ENCODE measurements at places on chromosomes 4 and X.

DNA sequence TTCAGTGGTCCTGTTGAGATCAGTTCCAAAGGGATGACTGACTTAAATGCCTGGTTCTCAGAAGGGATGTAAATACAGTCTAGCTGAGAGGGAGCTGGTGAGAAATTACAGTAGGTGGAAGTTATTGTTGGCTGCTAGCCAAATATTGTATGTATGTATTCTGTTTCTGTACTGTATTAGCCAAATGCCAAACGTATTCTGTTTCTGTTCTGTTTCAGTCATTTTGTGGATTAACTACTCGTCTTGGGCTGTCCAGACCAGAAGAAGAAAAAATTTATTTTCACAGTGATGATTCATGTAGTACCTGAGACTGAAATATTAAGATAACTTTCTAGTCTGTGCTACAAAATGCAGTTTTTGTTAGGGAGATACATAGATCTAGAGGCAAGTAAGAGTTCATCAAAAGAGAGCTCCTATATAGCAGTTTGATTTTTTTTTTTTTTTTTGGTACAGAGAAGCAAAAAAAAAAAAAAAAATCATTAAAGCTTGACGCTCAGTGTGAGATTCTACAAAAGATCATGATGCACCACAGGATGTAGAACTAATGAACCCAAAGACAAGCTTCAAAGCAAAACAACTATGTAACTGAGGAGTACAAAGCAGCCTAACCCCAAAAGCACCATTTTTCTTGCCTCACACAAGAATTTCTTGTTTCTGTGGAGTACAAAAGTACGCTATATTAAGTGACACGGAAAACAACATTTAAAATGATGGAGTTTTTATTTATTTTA, 54.8 kb downstream of the CASP6 start:
- peak overlapping the region; percentile 59 for H3K4me3 ChIP-seq
- DNase-seq = peak; percentile 50
- peaks cover 43% of the 10 kb centered on the region for H3K36me3 ChIP-seq
- no peaks in the 10 kb centered on the region for H3K27me3 ChIP-seq
- no peak overlapping the region for H3K27ac ChIP-seq

- H3K4me1 ChIP-seq = peaks cover 4% of the 10 kb centered on the region
- H3K4me3 ChIP-seq = no peak overlapping the region
- DNase-seq = peak; percentile 78
- no peak overlapping the region for H3K27ac ChIP-seq
- H3K27me3 ChIP-seq = no peaks in the 10 kb centered on the region
Measured at GRCh38 chr4:742742-743311, 37.2 kb downstream of the PCGF3 start.

DNA sequence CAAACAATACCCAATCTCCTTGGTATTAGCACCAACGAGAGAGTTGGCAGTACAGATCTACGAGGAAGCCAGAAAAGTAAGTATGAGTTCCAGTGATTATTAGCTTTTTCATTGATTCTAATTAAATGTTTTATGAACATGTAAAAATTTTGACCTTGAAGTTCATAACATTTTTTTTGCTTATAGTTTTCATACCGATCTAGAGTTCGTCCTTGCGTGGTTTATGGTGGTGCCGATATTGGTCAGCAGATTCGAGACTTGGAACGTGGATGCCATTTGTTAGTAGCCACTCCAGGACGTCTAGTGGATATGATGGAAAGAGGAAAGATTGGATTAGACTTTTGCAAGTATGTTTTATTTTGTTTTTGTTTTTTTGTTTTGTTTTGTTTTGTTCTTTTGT, 10.1 kb downstream of the DDX3X start:
- DNase-seq = no peak
- peaks cover 70% of the 10 kb centered on the region for H3K36me3 ChIP-seq
- no peaks in the 10 kb centered on the region for H3K27me3 ChIP-seq

DNA sequence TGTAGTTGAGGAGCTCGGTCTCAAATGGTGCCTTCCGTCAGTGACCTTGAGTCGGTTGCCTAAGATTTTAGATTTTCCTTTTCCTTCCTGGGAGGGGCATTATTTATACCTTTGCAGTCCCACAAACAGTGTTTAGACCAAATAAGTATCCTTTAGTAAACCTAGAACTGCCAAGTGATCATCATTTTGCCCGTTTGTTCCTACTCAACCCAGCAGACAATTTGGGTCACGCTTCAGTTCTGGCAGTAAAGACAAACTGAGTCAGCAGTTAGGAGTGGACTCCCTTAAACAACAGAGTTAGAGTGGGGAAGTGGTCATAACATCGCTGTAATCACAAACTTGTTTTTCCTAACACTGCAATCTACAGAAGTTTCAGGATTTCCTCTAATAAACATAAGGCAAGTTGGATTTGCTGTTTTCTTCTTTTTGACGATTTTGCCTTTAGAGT, 777 bp upstream of the WDFY3 start:
- peaks cover 39% of the 10 kb centered on the region for H3K27me3 ChIP-seq
- DNase-seq = no peak
- no peak overlapping the region for H3K27ac ChIP-seq
- no peaks in the 10 kb centered on the region for H3K36me3 ChIP-seq

DNA sequence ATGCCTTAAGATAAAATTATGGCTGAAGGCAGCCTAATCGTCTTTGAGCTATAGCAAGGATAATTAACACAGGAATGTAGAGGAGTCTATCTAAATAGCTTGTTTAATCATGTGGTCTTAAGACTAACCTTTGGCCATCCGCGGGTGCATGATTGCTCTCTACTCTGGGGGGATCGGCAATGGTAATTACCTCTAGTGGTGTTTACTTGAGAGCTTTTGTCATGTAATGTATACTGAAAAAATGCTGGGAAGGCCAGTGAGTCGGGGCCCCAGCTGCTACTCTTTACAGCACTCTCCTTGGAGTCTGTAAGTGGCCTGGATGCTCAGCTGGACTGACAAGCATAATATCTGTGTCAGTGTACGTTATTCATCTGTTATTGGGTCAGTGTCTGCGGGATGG, 65.5 kb upstream of the GNPDA2 start:
- no peak for DNase-seq
- no peaks in the 10 kb centered on the region for H3K36me3 ChIP-seq
- no peaks in the 10 kb centered on the region for H3K4me1 ChIP-seq

- no peaks in the 10 kb centered on the region for H3K27me3 ChIP-seq
- no peak overlapping the region for H3K27ac ChIP-seq
- DNase-seq = no peak
- no peaks in the 10 kb centered on the region for H3K36me3 ChIP-seq
- no peaks in the 10 kb centered on the region for H3K4me1 ChIP-seq
Measured at GRCh38 chr4:30825008-30825770, 105.0 kb downstream of the PCDH7 start.

DNA sequence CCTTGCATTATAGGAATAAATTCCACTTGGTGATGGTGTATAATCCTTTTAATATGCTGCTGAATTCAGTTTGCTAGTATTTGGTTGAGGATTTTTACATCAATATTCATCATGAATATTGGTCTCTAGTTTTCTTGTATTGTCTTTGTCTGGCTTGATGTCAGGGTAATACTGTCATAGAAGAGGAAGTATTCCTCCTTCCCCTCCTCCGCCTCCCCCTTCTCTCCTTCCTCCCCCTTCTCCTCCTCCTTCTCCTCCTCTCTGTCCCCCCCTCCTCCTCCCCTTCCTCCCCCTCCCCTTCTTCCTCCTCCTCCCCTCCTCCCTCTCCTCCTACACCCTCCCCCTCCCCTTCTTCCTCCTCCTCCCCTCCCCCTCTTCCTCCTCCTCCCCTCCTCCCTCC, 65.8 kb downstream of the RGS12 start:
- H3K27me3 ChIP-seq = peaks cover 2% of the 10 kb centered on the region
- H3K4me3 ChIP-seq = no peak overlapping the region
- no peaks in the 10 kb centered on the region for H3K36me3 ChIP-seq
- DNase-seq = no peak
- no peak overlapping the region for H3K27ac ChIP-seq

DNA sequence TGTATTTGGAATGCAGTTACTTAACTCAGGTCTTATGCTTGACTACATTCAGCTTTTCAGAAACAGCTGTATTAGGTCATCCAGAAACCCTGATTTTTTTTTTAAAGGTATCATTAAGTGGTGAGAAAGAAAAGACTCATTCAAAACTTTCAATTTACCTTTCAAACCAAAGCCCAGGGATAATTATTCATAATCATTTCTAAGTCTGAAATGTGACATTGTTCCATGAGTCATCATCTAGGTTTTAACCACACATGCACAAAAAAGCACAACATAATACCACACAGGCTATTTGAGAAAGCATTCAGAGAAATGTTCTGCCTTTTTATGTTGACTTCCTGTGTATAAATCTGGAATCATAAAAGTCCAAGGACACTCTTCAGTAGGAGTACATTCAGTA, 288.2 kb downstream of the IL1RAPL2 start:
- DNase-seq = no peak
- H3K4me1 ChIP-seq = no peaks in the 10 kb centered on the region
- no peak overlapping the region for H3K4me3 ChIP-seq
- no peaks in the 10 kb centered on the region for H3K27me3 ChIP-seq
- H3K36me3 ChIP-seq = no peaks in the 10 kb centered on the region
- no peak overlapping the region for H3K27ac ChIP-seq

- H3K27me3 ChIP-seq = no peaks in the 10 kb centered on the region
- peaks cover 45% of the 10 kb centered on the region for H3K4me1 ChIP-seq
- no peak overlapping the region for H3K4me3 ChIP-seq
- peaks cover 9% of the 10 kb centered on the region for H3K36me3 ChIP-seq
Measured at GRCh38 chrX:19849464-19850080, 37.8 kb downstream of the SH3KBP1 start.

GRCh38 chr4:120658772-120659171, 263.8 kb downstream of the PRDM5 start:
- H3K36me3 ChIP-seq = no peaks in the 10 kb centered on the region
- H3K27me3 ChIP-seq = no peaks in the 10 kb centered on the region
- H3K4me1 ChIP-seq = peaks cover 2% of the 10 kb centered on the region
- no peak for DNase-seq

DNA sequence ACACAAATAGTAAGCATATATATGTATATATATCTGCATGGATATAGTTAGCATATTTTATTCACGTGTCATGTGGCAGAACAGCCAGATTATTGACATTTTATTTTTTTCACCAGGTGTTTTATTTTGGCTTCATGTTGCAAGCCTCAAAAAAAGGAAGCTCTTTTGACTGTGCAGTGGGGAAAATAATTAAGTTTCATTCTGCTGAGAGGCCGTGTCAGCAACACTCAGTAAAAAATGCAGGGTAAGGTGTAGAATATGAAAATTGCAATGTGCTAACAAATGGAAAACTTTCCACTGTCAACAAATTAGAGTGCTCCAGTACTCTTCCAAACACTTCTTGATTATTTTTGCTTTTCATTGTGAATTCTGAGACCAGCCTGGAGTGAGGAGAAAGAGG, 511.5 kb downstream of the GLUD2 start:
- no peak overlapping the region for H3K4me3 ChIP-seq
- no peak overlapping the region for H3K27ac ChIP-seq
- H3K27me3 ChIP-seq = no peaks in the 10 kb centered on the region

DNA sequence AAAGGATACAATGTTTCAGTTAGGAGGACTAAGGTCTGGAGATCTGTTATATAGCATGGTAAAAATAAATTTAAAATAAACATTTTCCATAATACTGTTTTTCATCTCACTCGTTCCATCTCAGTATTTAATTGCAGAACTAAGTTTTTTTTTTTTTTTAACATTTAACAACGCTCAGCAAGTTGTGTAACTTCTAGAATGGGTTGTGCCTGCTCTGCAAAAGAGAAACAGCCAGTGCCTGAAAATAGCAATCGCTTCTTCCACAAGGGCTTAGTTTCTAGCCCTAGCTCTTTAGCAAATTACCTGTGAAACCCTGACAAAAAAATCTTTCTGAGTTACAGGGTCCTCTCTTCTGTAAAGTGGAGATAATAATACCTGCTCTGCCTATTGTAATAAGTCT, 41.9 kb downstream of the CNGA1 start:
- no peak overlapping the region for H3K4me3 ChIP-seq
- no peak overlapping the region for H3K27ac ChIP-seq
- H3K36me3 ChIP-seq = no peaks in the 10 kb centered on the region
- H3K27me3 ChIP-seq = peaks cover 6% of the 10 kb centered on the region

DNA sequence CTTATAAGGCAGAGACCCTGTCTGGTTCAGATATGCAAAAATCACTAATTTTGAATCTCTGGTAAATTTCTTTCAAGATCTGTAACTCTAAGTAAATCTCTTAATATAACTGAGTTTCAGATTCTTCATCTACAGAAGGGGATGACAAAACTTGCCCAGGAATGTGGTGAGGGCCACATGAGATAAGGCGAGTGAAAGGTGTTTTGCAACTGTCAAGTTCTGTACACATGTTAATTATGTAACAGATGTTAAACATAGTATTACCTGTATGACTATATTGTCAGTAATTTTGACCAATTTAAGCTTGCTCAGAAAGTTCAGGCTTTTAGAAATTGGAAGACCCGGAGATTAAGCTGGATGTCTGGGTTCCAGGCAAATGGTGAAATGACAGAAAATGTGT, 549 bp upstream of the GLRB start:
- no peaks in the 10 kb centered on the region for H3K36me3 ChIP-seq
- H3K4me3 ChIP-seq = no peak overlapping the region
- H3K4me1 ChIP-seq = no peaks in the 10 kb centered on the region
- H3K27me3 ChIP-seq = peaks cover 16% of the 10 kb centered on the region

DNA sequence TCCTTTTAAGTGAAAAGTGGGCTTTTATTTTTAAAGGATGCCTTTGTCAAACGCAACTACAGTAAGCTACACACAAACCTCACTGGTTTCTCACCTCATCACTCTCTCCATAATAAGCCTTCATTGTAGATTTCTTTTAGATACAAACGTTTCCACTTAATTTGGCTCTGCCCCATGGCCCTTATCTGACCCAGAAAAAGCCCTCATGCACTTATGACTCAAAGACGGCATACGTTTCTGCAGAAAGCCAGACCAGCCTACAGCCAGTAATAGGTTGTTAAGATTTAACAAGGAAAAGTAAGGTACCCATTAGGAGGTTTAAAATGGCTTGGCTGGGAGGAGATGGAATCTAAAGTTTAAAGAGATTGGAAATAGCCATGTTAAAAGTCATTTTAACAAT, 914.6 kb upstream of the INTU start:
- no peak overlapping the region for H3K27ac ChIP-seq
- no peaks in the 10 kb centered on the region for H3K27me3 ChIP-seq
- no peak for DNase-seq
- no peaks in the 10 kb centered on the region for H3K4me1 ChIP-seq

DNA sequence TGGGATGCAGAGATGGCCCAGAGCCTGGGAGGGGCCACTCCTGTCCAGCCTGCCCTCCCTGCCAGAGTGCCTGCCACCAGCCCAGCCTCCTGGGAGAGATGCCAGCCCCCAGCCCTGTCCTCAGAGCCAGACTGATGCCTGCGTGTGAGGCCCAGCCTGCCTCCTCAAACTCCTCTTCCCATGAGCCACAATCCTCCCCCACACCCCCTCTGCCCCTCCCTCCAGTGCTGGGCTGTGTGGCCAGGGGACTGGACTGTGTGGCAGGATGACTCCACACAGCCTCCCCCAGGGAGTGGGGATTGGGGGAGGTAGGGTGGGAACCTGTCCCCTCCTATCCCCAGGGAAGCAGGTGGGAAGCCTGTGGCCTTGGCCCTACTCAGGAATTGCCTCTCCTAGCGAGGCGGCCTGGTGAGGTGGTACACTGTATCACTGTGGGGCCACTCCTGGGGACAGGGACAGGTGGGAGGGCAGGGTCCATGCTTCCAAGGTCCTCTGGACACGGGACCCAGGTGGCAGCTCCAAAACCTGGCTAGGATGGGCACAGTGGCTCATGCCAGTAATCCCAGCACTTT, 4.3 kb upstream of the SH3BP2 start:
- no peak for DNase-seq
- H3K4me1 ChIP-seq = peaks cover 32% of the 10 kb centered on the region
- H3K27me3 ChIP-seq = peaks cover 3% of the 10 kb centered on the region
- H3K27ac ChIP-seq = peak overlapping the region; percentile 85
- peaks cover 3% of the 10 kb centered on the region for H3K36me3 ChIP-seq

- peaks cover 9% of the 10 kb centered on the region for H3K4me1 ChIP-seq
- peaks cover 2% of the 10 kb centered on the region for H3K36me3 ChIP-seq
- H3K27ac ChIP-seq = no peak overlapping the region
- no peak overlapping the region for H3K4me3 ChIP-seq
- H3K27me3 ChIP-seq = peaks cover 58% of the 10 kb centered on the region
- no peak for DNase-seq
Measured at GRCh38 chr4:84479663-84480062, 19.4 kb downstream of the NKX6-1 start.
